ENCODE measurements at places on chromosomes 5 and 9.

DNA sequence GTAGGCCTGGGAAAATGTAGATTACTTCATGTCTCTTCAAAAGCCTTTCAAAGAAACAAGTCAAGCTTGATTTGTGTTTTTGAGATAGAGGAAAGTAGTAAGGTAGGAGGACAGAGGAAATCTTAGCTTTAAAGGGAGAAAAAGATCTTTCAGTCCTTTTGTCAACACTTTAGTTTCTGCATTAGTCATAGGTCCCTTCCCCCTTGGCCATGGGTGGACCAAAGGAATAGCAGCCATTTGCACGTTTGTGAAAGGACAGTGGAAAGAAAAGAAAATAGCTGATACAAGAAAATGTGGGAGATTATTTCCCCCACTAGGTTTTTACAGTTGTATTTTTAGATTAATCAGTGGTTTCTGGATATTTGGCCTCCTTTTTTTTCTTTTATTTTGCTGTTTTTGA is 121.9 kb upstream of the GRHPR start:
- no peak for DNase-seq

- no peak for DNase-seq
These were observed 252.4 kb upstream of the NFIL3 start for GRCh38 chr9:91676046-91676445.

DNA sequence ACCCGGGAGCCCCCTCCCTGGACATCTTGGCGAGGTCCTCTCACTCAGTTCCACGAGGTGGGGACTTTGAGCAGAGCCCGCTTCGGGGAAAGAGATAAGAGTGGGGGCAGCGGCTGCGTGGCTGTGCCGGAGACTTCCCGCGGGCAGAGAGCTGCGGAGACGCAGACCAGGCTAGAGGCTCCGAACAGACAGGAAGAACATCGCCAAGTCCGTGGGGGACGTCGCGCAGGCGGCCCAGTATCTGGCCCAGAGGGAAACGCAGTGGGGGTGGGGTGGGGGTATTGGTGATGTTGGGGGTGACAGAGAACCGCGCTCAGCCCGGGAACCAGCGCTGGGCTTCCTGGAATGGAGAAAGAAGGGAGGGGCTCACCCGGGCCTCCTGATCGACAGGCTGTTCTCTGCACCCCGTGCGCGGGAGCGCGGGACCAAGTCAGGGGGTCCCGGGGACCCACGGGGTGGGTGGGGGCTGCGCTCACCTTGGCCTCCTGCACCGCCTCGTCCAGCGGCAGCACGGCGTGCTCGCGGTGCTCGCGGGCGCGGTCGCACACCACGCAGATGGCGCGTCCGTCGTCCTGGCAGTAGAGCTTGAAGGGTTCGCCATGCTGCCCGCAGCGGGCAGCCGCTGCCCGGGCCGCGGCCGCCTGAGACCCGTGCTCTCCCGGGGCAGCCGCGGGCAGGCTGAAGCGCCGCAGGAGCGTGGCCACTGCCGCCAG is 727 bp downstream of the TRIM7 start:
- DNase-seq: no peak

GRCh38 chr5:127358740-127359139 is 68.1 kb downstream of the MEGF10 start:
- no peak for DNase-seq

GRCh38 chr5:153352685-153353219 is 137.7 kb upstream of the GRIA1 start:
- no peak for DNase-seq

DNA sequence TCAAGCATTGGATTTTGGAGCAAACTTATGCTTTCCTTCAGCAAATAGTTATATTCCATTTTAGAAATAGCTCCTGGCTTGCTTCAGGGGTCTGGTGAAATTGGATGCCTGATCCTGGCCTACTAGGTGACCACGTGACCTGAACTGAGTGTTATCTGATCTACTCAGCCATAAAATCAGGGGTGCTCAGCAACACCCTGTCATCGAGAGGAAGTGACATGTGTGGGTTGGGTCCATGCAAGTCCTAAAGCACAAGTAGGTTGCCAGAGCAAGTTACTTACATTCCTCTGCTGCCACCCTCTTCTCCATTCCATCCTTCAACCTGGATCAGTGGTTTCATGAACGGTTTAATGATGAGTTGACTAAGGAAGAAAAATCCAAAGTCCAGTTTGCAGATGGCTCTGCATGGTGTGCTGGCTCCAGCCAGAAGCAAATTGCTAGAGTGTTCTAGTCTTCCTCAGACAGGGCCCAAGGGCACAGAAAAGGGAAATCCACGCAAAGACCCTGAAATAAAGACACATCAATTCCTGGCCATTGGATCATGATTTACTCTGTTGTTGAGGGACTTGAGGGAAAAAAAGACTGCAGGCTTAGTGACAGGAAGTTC is 2.8 kb upstream of the FAM193B start:
- no peak for DNase-seq

GRCh38 chr9:114125476-114126013 is 26.5 kb upstream of the KIF12 start:
- no peak for DNase-seq

GRCh38 chr5:136772491-136772890 is 407.1 kb upstream of the TRPC7 start:
- no peak for DNase-seq
